ENCODE measurements at places on chromosomes 6 and 20.

GRCh38 chr6:120871416-120872261 is 462.6 kb downstream of the TBC1D32 start:
- no peak for DNase-seq

DNA sequence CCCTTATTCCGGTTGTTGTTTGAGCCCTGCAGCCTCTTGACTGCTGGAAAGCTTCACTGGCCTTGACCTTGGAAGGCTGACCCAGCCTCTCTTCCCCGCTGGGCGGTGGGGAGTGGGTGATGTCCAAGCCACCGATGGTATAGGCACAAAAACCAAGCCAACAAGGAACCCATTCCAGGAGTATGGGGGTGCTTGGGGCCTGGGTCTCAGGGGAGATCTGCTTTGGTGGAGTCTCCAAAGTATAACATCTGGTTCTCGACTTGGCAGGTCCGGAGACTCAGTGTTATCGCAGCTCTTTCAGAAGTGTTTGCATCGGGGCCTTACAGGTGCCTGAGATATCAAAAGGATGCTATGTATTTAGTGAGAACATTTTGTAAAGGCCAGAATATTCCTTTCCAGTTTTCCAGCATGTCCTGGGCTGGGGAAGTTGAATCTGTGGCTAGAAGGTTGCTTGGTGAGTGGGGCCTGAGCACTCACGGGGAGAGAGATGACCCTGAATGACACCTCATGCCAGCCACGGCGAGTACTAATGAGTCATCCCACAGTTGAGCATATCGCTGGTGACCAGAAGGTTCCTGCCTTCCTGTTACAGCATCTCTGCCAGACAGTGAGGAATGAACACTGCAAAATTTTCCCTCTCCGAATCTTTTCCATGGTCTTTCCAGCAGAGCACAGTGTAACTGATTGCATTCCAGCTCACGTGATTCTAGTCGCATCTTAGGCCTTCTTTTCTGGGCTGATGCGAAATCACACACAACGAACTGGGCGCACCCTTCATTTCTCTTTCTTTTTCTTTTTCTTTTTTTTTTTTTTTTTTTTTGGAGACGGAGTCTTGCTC is 133.9 kb downstream of the ZDHHC14 start:
- no peak for DNase-seq

GRCh38 chr6:123745895-123746294 is 57.8 kb upstream of the NKAIN2 start:
- DNase-seq, result no peak

GRCh38 chr6:25292384-25292783 is 13.2 kb downstream of the CARMIL1 start:
- no peak for DNase-seq

GRCh38 chr6:9086331-9086730 is 651.0 kb upstream of the SLC35B3 start:
- DNase-seq, result no peak

DNA sequence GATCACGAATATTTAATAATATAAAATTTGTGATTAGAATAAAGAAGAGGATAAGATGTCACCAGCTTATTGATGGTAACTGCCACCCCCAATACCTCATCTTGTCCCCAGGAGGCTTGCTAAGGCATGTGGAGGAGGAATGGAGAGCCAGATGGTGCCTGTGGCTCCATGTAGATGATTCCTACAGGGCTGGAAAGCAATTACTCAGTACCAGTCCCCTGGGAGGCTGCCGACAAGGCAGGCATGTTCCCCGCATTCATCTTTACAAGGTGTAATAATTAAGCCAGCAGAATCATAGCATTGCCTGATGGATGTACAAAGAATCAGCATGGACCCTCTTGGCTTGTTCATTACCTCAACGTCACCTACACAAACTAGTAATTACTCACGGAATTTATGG is 155.3 kb downstream of the PLCB1 start:
- DNase-seq, result no peak

- no peak for DNase-seq
Measured at GRCh38 chr20:20568604-20569205, 143.7 kb downstream of the RALGAPA2 start.

DNA sequence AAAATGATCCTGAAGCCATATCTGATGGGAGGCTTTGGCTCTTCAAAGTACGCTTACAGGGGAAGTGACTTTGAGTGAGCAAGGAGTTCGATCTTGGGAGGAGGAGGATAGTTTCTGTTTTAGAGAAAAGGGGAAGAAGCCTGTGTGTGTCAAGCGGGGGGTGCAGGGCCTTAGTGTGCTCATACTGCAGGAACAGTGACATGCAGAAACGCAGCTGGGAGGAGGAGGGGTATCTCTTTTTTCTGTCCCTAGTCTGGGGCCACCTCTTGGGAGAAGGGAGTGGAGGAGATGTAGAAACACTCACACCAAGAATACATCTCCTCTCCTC is 19.8 kb downstream of the SIRPD start:
- DNase-seq, result no peak

DNA sequence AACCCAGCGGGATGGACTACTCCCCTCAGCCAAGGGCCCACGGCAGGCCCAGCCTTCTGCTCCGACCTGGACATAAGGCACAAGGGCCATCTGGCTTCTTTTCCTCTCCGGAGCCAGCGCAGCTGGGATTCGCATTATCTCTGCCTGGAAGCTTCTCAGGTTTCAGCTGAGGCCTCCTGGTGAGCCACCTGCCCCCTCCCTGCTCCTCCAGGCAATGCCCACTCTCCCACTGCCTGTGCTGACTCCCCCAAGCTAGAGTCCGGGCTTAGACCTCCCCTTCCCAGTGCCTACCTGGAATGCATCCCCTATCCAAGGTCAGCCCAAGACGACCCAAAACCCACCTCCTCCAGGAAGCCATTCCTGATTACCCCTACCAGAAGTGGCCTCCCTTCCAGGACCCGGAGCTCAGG is 60.7 kb downstream of the EZR start:
- no peak for DNase-seq

DNA sequence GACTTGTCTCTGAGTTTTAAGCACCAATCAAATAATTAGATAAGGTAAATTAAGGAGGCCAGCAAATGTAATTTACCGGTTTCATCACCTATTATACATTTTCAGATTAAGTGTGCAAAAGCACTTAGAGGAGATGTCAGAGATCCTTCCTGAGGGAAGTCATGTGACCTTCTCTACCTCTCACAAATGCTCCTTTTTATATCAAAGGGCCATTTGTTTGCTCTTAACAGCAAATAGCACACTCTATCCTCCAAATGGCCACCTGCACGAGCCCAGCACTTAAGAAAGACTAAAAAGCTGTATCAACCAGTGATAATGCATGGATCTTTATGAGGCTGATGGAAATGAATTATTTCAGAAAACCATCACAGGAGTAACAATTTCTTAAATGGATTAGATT is 149.4 kb downstream of the ELOVL4 start:
- no peak for DNase-seq

DNA sequence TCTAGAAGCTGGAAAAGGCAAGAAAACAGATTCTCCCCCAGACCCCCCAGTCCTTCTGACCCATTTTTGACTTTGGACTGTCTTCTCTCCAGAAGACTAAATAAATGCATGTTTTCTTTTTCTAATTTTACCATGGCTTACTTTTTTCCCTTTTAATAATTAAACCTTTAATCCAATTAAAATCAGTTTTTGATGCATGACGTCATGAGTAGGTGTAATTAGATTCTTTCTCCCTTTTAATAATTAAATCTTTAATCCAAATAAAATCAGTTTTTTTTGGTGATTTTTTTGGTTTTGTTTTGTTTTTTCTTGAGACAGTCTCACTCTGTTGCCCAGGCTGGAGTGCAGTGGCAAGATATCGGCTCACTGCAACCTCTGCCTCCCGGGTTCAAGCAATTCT is 13.2 kb upstream of the NCOA5 start:
- DNase-seq, result no peak

Data from GM12892 (cell line).